A549 treated with CpdA at 1 μM for 4 hours (cell line): ENCODE measurements at places on chromosomes 7 and 10. TPM values are rescaled to one million over a fixed set of nuclear protein-coding genes. Genes with fewer than 3 reads are reported as not detected.

NEBL gene
- 3.0 to 4.7 TPM (median 3.9 TPM) in 5 replicates for total RNA-seq

RASSF4 gene
- 1.1 to 1.7 TPM (median 1.3 TPM) in 5 replicates for total RNA-seq

VIM gene
- total RNA-seq = 1,774 to 2,057 TPM (median 1,913 TPM) in 5 replicates

SPDYE2 gene
- total RNA-seq = not detected in 5 replicates

VAX1 gene
- total RNA-seq = 1.1 to 1.5 TPM (median 1.4 TPM) in 5 replicates

HGF gene
- total RNA-seq = 0.06 TPM in 2 of 5 replicates, not detected in the others

FBXL13 gene
- 0.12 to 0.61 TPM (median 0.27 TPM) in 5 replicates for total RNA-seq

TMEM273 gene
- total RNA-seq = not detected in 5 replicates

LRRC61 gene
- 0.03 to 0.34 TPM (median 0.09 TPM) in 4 of 5 replicates, not detected in the other for total RNA-seq

HOXA13 gene
- total RNA-seq = 1.3 to 2.2 TPM (median 1.9 TPM) in 5 replicates

KCNIP2 gene
- 0.43 to 1.3 TPM (median 0.76 TPM) in 5 replicates for total RNA-seq

SYT15 gene
- total RNA-seq = 2.2 to 2.8 TPM (median 2.6 TPM) in 5 replicates

PIP4K2A gene
- 21.6 to 38.7 TPM (median 23.2 TPM) in 5 replicates for total RNA-seq

CAMK1D gene
- 6.3 to 8.0 TPM (median 7.6 TPM) in 5 replicates for total RNA-seq

TRIM8 gene
- total RNA-seq = 39.0 to 48.6 TPM (median 46.8 TPM) in 5 replicates

PKD2L1 gene
- 0.09 to 0.15 TPM in 2 of 5 replicates, not detected in the others for total RNA-seq

GIMAP8 gene
- total RNA-seq = not detected in 5 replicates

ABCA13 gene
- total RNA-seq = 0.05 to 0.13 TPM (median 0.05 TPM) in 4 of 5 replicates, not detected in the other

RHOBTB1 gene
- total RNA-seq = 4.3 to 7.2 TPM (median 5.8 TPM) in 5 replicates

GJD4 gene
- 0.09 TPM in 1 of 5 replicates, not detected in the others for total RNA-seq

NYAP1 gene
- 0.77 to 1.3 TPM (median 1.2 TPM) in 5 replicates for total RNA-seq

AEBP1 gene
- total RNA-seq = 0.05 TPM in 1 of 5 replicates, not detected in the others

DGKI gene
- 0.24 to 0.59 TPM (median 0.31 TPM) in 5 replicates for total RNA-seq

CTAGE6 gene
- not detected in 5 replicates for total RNA-seq

SPDYE2B gene
- not detected in 5 replicates for total RNA-seq

RHEB gene
- 108 to 167 TPM (median 144 TPM) in 5 replicates for total RNA-seq

GPRIN2 gene
- total RNA-seq = 20.8 to 34.6 TPM (median 26.3 TPM) in 5 replicates

C10orf105 gene
- total RNA-seq = 0.06 TPM in 1 of 5 replicates, not detected in the others

CUZD1 gene
- total RNA-seq = 1.1 to 1.9 TPM (median 1.4 TPM) in 5 replicates

KLLN gene
- 0.50 to 0.63 TPM (median 0.59 TPM) in 5 replicates for total RNA-seq

CYP3A4 gene
- not detected in 5 replicates for total RNA-seq

MKX gene
- total RNA-seq = not detected in 5 replicates

ZNF282 gene
- total RNA-seq = 21.4 to 28.0 TPM (median 25.0 TPM) in 5 replicates

CFTR gene
- 0.06 to 0.13 TPM in 2 of 5 replicates, not detected in the others for total RNA-seq

CDHR3 gene
- 5.1 to 6.0 TPM (median 5.4 TPM) in 5 replicates for total RNA-seq

BICC1 gene
- total RNA-seq = 21.5 to 30.1 TPM (median 23.6 TPM) in 5 replicates

PRPS1L1 gene
- total RNA-seq = not detected in 5 replicates

ERVW-1 gene
- 0.03 TPM in 1 of 5 replicates, not detected in the others for total RNA-seq

CRPPA gene
- total RNA-seq = 0.52 to 0.79 TPM (median 0.70 TPM) in 5 replicates

ETV1 gene
- 2.5 to 3.4 TPM (median 2.7 TPM) in 5 replicates for total RNA-seq

ZNF746 gene
- 14.3 to 18.2 TPM (median 17.0 TPM) in 5 replicates for total RNA-seq

MIOS gene
- 16.7 to 21.2 TPM (median 18.9 TPM) in 5 replicates for total RNA-seq

ANKRD30A gene
- total RNA-seq = 0.37 to 1.4 TPM (median 1.0 TPM) in 5 replicates

EPHB4 gene
- 37.3 to 43.6 TPM (median 42.9 TPM) in 5 replicates for total RNA-seq

FBXO24 gene
- total RNA-seq = 0.14 to 0.60 TPM (median 0.35 TPM) in 5 replicates

ZNF138 gene
- 3.1 to 3.3 TPM (median 3.3 TPM) in 5 replicates for total RNA-seq

PON1 gene
- total RNA-seq = 0.14 to 0.59 TPM (median 0.45 TPM) in 5 replicates

NUTM2A gene
- total RNA-seq = 0.07 to 0.16 TPM (median 0.10 TPM) in 4 of 5 replicates, not detected in the other

OR9A2 gene
- not detected in 5 replicates for total RNA-seq

SNCG gene
- total RNA-seq = 8.7 to 13.7 TPM (median 12.7 TPM) in 5 replicates

SH2D4B gene
- total RNA-seq = 0.02 to 0.06 TPM in 2 of 5 replicates, not detected in the others

MPP7 gene
- total RNA-seq = 0.05 to 0.28 TPM (median 0.19 TPM) in 5 replicates

MET gene
- total RNA-seq = 82.1 to 117 TPM (median 103 TPM) in 5 replicates

PDK4 gene
- total RNA-seq = 3.8 to 6.7 TPM (median 4.9 TPM) in 5 replicates

UTF1 gene
- 0.07 to 0.16 TPM (median 0.14 TPM) in 3 of 5 replicates, not detected in the others for total RNA-seq
